ENCODE measurements at places on chromosomes 2 and 18.
A peak's percentile ranks its signal among the peaks of the same experiment; 100 is the strongest.

- no peak for DNase-seq
These were observed 548.5 kb upstream of the ID2 start for GRCh38 chr2:8133363-8133762.

DNA sequence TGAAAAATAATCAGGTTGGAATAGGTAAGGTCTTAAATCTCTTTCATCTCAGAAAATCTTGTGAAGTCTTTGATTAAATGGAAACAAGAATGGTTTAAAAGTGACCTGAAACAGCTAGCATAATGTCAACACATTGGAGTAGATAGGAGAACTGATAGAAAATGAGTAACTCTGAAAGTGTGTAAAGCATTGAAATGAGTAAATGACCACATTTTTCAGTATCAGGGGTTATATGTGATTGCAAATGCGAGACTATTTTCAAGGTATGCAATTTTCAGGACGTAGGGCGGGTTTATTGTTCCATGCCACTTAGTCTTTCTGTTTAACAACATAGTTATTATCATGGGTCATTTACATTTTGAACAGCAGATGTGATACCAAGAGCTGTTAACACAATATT lies 1383.2 kb downstream of the LRP1B start:
- no peak for DNase-seq

DNA sequence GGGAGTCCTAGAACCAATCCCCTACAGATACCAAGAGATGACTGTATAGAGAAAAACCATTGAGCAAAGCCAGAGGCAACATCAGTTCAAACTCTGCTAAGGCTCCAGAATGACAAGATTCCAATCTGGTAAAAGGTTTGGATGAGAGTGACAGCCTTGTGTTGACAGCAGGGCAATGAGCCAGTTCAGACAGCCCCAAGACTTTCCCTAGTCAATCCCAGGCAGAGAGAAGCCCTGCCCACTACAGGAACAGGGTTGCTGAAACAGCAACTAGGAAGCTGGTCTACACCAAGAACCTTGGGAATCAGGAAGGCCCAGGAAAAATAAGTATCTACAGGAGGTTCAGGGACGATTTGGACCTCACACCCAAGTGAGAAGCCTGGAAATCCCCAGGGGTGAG lies 3.3 kb downstream of the PSTPIP2 start:
- no peak for DNase-seq

DNA sequence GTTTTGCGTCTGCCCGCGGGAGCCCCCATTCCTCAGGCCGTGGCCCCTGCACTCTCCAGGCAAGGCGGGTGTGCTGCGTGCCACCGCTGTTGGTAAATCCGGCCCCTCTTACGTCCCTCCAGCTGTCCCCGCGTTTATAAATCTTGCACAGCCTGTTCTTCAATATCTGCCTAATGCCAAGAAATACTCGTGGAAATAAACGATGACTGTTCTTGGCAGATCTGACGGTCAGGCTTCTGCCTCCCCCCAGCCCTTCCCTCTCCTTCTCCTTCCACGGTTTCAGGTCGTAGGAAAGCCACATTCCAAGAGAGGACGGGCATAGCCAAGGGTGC lies 20.5 kb downstream of the ODC1 start:
- DNase-seq, result no peak

- no peak for DNase-seq
These were observed 1.8 kb upstream of the HJURP start for GRCh38 chr2:233856184-233856583.

DNA sequence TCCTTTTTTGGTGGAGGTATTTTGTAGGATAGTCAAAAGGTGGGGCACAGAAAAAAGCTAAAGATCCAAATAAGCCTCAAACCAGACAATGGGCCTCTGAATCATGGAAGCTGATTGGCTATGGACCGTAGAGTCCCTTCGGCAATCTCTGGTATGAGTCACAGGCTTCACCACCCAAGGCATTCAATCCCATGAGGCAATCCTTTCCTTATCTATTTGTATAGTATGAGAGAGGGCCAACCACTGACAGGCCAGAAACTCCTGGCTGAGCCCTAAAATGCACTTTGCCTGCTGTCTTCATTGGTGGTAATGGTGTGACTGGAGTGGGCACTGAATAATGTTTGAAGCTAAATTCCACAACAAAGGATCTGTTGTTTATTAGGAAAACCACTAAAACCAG lies 38.7 kb upstream of the MEX3C start:
- DNase-seq, result peak; percentile 22

DNA sequence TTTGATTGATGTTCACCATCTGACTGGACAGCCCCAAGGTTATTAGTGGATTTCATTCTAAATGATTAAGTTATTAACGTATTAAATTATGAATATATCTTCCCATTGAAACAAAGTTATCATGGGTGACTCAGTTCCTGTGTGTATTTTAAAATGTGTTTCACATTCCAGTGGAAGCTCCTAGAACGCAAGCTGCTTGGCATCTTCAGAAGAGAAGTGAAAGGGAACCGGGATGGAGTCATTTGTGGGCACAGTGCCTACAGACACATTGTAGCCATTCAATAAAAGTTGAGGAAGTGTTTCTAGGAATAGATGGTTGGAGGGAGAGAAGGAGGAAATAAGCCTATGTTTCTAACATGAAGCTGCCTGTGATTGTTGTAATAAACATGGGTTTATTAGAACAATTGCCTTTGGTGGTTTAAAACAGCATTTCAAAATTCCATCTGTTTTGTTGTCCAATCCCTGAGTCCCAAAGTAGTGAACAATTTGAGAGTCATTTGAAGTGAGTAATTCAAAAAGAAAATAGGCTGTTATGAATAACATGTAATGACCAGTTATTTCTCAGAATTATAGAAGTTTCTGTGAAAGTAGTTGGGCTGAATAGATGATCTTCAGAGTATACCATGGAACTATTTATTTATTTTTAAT lies 143.5 kb downstream of the PKP4 start:
- DNase-seq, result peak; percentile 94

GRCh38 chr2:216345846-216346245 lies 26.4 kb downstream of the MARCHF4 start:
- DNase-seq, result no peak

DNA sequence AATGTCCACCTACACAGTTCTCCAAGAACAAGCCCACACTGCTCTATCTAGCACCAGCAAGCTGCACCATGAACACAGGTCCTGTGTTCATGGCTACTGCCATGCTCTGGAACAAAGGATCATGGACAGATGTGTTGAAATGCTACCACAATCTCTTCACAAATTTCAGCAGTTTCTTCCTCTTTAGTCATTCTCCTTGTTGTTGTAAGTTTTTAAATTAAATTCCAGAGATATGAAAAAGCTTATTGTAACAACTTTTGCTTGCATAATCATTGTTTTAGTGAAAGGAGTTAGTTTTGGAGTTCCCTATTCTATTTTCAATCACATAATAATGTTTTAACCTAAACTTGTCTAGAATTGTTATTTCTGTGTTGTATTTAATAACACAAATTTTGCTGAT lies 17.2 kb upstream of the NAPG start:
- no peak for DNase-seq

- DNase-seq, result peak; percentile 33
These were observed 32.1 kb downstream of the TOGARAM2 start for GRCh38 chr2:29013057-29013780.

- no peak for DNase-seq
These were observed 3.8 kb downstream of the LIPG start for GRCh38 chr18:49565612-49566011.

DNA sequence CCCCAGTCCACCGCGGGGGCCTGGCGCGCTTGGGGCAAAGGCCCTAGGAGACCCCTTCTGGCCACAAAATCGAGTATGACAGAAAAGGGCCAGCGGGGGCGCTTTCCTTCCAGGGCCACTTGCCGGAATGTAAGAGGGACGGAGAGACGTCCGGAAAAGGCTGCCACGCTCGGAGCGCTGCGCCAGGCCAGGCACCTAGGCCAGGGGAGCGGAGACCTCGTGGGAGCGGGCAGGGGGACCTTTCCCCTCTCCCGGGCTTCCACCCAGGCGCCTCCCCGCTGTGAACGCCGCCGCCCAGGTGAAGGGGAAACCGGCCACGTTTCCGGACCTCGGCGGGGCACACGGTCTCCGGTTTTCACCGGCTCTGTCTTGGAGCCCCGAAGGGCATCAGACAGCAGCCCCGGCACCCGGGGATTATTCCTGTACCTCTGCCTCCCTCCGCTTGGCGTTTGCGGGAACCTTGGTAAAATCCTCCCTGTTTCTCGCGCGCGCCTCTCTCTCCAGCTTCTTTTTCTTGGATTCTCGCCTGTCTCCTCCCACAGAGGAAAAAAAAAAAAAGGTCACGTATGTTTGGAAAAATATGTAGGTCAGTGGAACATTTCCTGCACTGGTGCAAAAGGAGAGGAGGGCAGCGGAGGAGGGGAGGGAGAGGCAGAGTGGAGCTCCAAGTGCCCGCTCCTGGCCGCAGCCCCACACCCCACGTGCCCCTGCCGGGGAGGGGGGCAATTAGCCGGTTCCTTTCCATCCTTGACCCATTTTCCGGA lies 1.2 kb upstream of the NPAS2 start:
- peak; percentile 79 for DNase-seq

- no peak for DNase-seq
These were observed 13.2 kb downstream of the ARL4C start for GRCh38 chr2:234483568-234484251.

DNA sequence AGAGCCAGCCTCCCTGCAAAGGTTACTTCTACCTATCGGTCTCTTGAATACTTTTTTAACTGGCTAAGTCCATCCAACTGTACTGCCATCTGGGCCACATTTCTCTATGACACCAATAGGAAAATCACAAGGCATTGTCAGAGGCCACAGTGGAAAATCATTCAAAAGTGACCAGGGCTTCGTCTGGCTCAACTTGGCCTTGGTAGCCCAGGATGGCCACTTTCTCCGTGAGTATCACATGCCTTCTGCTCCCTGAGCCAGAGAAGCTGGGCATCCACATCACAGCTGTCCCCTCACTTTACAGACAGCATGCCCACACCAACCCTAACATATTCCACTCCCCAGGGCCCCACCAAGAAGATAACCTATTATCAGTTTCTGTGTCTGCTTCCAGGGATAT lies 5.8 kb downstream of the CIB4 start:
- no peak for DNase-seq

Measured in PC-3 (cell line).